ENCODE measurements at places on chromosomes 2 and 18.

- no peak for DNase-seq
Observed at GRCh38 chr2:119301413-119301812, 65.2 kb downstream of the C2orf76 start.

GRCh38 chr2:227826563-227826962 lies 12.9 kb downstream of the CCL20 start:
- DNase-seq: no peak

DNA sequence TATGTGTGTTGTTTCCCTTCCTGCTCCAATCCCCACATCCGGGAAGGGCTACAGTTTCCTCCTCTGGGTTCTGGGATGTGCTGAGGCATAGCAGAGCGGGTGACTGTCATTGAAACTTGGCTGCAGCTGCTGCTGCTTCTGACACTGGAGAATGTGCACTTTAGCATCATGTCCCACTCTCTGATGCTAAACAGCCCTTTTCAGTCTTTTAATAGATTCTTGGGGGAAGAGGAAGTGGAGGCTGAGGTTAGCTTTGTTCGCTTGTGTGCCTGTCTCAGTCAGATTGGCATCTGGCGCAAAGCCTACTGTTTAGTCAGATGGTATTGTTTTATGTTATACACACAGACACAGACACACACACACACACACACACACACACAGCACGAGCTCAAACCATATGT lies 136.5 kb upstream of the RND3 start:
- DNase-seq: no peak

GRCh38 chr2:36653967-36654694 lies 42.4 kb upstream of the VIT start:
- DNase-seq: no peak
